ENCODE measurements at places on chromosomes 3 and 15.

DNA sequence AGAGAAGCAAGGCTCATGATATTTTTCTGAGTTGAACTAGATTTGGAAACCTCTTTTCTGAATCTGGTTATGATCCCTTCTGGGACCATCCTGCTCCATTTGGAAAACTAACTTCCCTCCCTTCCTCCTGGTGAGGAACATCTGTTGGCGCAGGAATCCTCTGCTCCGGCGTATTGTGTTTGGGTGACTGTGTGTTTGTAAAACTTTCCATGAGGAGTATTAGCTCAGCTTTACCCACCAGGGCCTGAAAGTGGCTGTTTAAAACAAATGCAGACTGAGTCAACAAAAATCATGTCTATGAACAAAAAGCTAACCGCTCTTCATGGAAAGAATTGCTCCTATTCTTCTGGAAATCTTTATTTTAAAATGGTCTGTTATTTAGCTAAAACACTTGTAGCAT lies 17.7 kb downstream of the STARD9 start:
- no peak for DNase-seq

- no peak for DNase-seq
Observed at GRCh38 chr15:80530737-80531365, 126.7 kb downstream of the ARNT2 start.

DNA sequence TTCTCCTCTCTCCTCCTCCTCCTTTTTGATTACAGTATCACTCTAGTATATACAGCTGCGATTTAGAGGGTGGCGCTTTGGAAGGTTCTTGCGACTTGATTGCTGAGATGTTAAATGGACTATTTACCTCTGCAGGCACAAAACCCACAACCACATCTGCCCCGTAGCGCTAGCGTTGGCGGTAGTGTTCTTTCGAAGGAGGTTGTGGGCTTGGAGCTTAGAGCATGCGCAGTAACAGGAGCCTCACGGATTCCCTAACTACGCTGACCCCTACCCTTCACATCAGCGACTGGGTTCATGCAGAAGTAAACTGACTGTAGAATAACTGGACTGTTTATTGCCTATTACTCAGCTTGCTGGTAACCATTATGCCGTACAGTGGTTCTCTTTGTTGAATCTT lies 58.0 kb downstream of the CGGBP1 start:
- no peak for DNase-seq

- no peak for DNase-seq
Observed at GRCh38 chr3:132966374-132966773, 71.8 kb upstream of the TMEM108 start.

Data from stimulated activated CD8-positive, alpha-beta memory T cell treated with anti-CD3 and anti-CD28 coated beads, Interleukin-12 subunit alpha, Interleukin-12 subunit beta, amount 100 ng/mL, for 1 hour (primary cell).